ENCODE measurements at places on chromosomes 7 and 10. TPM values are rescaled to one million over a fixed set of nuclear protein-coding genes. Genes with fewer than 3 reads are reported as not detected.

The PLAU gene
- 21.6 TPM for total RNA-seq

The UBN2 gene
- total RNA-seq = 8.0 TPM

The ARHGAP19 gene
- total RNA-seq = 9.8 TPM

The ASIC3 gene
- not detected for total RNA-seq

The ZNF655 gene
- 54.2 TPM for total RNA-seq

The ZNF365 gene
- 7.2 TPM for total RNA-seq

The LHFPL3 gene
- total RNA-seq = not detected

The NRP1 gene
- 174 TPM for total RNA-seq

The C7orf57 gene
- 0.09 TPM for total RNA-seq

The FAM25A gene
- not detected for total RNA-seq

The LEP gene
- under 0.01 TPM for total RNA-seq

The GATAD1 gene
- 25.7 TPM for total RNA-seq

The CTNNA3 gene
- total RNA-seq = not detected

The ADO gene
- 11.0 TPM for total RNA-seq

The BEND7 gene
- total RNA-seq = 3.2 TPM

The PBLD gene
- 6.6 TPM for total RNA-seq

The SORCS1 gene
- total RNA-seq = not detected

The ARHGEF5 gene
- 3.2 TPM for total RNA-seq
